ENCODE measurements at places on chromosomes 3 and 15. TPM values are rescaled to one million over a fixed set of nuclear protein-coding genes. Genes with fewer than 3 reads are reported as not detected.

The ITIH4 gene
- 0.68 TPM for total RNA-seq

DNA sequence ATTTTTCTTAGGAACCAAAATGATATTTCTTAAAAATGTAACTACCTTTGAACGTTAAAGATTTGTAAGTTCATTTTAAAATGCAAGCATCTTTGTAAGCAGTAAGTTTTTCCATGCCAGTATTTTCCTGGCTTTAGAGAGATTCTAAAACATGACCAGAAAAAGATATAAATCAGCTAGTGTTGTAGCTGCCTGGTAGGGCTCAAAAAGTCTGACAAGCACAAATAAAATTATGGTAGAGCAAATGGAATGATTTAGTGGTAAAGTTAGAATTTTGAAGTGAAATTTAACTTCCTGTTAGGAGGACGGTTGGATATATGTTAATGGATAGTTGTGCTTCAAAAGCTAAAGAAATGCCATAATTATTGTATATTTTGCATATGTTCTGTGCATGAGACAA is 29.7 kb downstream of the GABRR3 start:
- no peak for DNase-seq

The DNAH12 gene
- total RNA-seq: 1.6 TPM

The LYSMD2 gene
- total RNA-seq: 16.7 TPM

The PCLAF gene
- 185 TPM for total RNA-seq
